ENCODE measurements at places on chromosomes 6 and 20.

GRCh38 chr20:57960803-57961575 lies 251.2 kb upstream of the PMEPA1 start:
- no peak for DNase-seq

DNA sequence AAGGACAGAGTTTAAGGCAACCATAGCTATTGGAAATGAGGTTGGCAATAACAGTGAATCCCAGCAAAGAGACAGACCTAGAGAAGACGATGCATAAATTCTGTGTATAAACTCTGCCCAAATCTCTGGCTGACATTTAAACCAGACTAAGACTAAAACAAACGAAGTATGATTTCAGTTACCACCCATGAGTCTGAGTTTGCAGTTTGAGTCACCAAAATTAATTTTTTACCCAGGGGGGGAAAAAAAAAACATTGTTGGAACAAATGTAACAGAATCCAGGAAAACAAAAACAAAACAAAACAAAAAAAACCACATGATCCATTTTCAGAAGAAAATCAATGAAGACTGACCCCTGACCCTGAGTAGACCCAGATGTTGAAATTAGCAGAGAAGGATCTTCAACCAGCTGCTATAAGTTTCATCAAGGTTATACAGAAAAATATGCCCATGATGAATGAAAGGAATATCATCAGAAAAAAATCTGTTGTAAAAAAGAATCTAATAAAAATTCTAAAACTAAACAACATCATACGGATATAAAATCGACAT lies 190.8 kb downstream of the GMDS start:
- DNase-seq, result no peak

DNA sequence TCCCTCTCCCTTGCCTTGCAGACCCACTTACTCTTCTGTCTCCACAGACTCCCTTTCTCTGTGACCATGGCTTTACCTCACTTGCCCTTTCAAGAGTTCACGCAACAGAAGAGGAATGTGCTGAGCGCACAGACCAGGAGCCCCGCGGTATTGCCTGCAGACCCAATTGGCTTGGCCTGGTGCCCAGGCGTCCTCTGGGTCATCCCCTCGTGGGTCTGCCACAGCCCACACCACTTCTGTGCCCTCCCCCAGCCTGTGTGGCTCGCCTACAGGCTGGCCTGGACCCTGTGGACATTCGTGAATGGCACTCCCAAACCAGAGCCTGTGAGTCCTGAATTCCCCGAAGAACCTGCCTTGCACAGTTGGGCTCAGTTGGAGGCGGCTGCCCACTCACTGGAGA lies 15.3 kb upstream of the NINL start:
- no peak for DNase-seq

DNA sequence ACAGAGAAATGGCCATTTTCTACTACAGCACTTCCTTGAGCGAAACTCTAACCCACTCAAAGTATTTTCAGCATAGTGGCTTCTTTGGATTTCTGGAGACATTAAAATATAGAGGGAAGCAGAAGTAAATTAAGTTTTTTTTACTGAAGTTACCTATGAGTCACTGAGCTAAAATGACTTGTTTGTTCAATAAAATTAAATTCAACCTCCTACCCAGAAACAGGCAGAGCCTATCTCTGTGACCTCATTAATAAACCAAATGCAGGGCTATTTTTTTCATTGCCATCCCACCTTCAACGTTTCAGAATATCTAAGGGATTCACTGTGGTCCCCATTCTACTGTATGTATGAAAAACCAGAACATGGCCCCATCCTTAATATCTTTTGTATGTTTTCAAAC lies 133.0 kb downstream of the MTFR2 start:
- DNase-seq, result no peak

- DNase-seq, result no peak
These were observed 35.1 kb downstream of the PM20D2 start for GRCh38 chr6:89180971-89181370.

GRCh38 chr6:127933852-127934840 lies 33.3 kb upstream of the THEMIS start:
- peak; percentile 44 for DNase-seq

- no peak for DNase-seq
These were observed 19.4 kb downstream of the ERGIC3 start for GRCh38 chr20:35561268-35561667.

- no peak for DNase-seq
These were observed 205.3 kb upstream of the FOXA2 start for GRCh38 chr20:22789676-22790075.

GRCh38 chr6:36594816-36595643 lies 868 bp downstream of the SRSF3 start:
- DNase-seq, result no peak

GRCh38 chr20:7406671-7407070 lies 533.6 kb downstream of the HAO1 start:
- DNase-seq, result no peak

GRCh38 chr20:41361757-41362747 lies 4.6 kb downstream of the EMILIN3 start:
- DNase-seq, result no peak

DNA sequence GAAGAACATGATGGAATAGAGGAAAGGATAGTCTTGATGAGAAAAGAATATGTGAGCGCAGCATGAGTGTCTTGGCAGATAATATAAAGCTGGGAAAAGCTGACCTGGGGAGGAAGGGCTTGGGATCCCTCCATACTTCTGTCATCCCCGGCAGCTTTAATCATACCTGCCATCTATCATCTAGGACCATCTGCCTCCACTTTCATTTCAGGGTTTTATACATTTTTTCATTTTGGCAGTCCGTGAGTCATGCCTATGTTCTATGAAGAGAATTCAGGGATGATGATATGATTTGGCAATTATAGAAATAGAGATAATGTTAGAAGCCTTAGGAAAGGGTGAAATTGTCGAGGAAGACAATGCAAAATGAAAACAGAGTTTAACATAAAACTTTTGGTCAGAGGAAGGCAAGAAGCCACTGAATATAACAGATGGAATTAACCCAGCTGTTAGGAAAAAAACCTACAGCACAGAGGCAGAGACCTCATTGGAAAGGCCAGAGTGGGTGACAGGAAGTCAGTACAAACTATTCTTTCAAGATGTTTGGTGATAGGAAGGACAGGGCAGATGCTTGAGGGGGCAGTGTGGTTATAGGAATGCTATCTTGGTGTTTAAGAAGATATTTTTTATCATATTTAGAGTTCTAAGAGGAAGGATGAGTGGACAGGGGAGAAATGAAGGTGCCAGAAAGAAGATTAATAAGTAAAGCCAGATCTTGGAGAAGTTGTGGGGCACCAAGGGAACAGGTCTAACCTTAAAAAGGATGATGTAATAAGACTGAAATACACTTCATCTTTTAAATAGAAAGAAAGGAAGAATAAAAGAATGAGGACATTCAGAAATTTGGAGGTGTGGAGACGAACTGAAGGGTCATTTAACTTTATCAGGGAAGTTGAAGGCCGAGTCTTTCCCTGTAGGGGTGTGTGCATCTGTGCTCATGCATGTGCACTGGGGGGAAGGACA lies 37.8 kb downstream of the MARCKS start:
- DNase-seq, result no peak

DNA sequence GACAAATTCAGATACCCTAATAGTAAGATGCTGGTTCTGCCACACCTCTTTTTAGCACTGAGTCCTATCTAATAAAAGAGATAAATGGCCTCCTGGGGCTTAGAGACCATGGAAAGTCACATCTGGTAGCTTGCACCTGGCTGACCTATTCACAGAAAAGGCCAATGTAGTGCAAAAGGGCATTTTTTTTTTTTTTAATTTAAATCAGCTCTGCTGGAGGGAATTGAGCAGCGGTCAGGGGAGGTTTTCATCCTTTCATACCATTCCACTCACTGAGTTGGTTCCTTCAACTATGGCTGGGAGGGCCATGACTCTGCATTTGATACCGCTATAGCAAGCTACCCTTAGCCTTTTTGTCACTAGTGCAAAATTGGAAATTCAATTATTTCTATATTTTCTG lies 20.1 kb upstream of the HS3ST5 start:
- no peak for DNase-seq

DNA sequence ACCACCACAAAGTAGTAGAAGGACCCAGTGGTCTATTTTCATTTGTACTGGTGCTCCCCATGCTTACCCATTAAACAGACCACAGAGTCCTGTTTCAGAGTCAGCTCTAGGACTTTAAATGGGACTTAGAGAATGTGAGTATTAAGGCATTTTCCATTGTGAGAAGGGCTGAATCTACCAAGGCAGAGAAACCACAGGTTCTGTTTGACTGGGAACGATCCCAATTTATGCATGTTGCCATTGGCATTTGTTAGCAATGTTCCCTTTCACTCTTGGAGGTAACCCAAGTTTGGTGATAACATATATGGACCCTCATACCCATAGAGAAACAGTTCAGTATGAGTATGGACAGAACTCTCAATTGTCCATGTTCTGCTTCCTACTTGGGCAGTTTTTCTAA lies 672.8 kb downstream of the KIF16B start:
- no peak for DNase-seq

- DNase-seq, result no peak
These were observed 40.8 kb upstream of the FOXP4 start for GRCh38 chr6:41505122-41506049.

DNA sequence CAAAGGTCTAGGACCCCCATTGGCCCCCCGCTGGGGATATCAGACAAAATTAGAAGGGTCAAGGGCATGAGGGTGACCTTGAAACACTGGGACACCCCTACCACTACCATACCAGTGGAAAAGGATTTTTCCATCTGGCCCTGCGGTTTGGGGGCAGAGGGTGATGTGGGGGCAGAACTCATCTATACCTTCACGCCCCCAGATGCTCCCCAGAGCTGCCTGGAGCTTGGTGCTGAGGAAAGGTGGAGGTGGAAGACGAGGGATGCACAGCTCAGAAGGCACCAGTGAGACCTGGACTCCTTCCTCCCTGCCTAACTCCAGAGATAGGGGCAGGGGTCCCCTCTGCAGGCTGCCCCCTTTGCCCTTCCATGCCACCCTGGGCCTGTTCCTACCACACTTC lies 1.1 kb downstream of the COX4I2 start:
- DNase-seq, result no peak

DNA sequence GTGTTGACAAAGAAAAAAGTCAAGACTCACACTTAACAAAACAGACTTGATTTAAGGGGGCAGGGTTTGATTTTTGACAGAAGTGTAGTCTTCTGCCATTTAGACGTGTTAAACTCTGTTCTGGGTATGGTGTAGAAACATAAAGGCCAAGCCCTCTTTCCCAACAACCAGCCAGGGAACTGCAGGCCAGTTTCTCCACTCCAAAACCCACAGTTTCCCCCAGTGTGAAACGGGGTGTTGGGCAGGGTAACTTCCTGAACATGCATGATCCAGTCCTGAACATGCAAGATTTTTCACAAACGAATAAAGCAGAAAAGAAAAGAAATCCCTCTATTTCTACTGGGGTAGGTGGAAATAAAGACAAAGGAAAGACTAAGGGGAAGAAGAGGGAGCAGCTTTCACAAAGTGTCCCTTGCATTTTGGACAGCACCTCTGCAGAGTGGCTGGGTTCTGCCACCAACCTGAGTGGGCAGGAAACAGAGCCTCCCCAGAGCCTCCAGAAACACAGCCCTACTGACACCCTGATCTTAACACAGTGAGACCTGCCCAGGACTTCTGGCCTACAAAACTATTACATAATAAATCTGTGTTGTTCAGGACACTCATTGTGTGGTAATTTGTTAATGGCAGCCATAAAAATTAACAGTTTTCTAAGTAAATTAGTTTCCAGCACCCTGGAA lies 7.5 kb downstream of the APMAP start:
- no peak for DNase-seq

- no peak for DNase-seq
These were observed 53.2 kb upstream of the NKX2-4 start for GRCh38 chr20:21450572-21450971.

DNA sequence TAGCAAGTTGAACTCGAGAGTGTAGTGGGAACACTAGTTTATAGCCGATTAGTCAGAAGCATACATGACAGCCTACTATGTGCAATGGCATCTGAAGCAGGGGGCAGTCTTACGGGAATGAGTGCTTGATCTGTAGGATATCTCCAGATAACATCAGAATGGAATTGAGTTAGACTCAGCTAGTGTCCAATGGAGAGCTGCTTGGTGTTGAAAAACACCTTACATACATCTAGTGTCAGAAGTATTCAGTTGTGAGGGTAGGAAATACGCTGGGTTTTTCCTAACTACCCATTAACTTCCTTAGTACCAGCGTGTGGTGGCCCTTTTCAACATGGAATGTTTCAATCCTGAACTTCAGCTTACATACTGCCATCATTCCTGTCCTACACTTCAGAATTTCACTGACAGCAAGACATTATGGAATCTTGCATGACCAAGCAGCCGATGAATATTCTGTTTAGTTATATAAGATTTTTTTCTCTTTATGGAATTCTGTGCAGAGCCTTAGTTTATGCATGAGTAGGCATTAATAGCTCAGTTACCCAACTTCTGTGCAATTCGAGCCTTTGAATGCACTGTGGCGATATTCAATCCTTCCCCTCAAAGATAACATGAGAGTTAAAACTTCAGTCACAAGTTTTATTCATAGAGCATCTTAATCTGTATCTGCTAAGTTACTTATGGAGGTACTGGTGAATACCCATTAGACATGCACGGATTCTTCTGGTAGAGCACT lies 218.6 kb upstream of the MOCS1 start:
- DNase-seq, result no peak

DNA sequence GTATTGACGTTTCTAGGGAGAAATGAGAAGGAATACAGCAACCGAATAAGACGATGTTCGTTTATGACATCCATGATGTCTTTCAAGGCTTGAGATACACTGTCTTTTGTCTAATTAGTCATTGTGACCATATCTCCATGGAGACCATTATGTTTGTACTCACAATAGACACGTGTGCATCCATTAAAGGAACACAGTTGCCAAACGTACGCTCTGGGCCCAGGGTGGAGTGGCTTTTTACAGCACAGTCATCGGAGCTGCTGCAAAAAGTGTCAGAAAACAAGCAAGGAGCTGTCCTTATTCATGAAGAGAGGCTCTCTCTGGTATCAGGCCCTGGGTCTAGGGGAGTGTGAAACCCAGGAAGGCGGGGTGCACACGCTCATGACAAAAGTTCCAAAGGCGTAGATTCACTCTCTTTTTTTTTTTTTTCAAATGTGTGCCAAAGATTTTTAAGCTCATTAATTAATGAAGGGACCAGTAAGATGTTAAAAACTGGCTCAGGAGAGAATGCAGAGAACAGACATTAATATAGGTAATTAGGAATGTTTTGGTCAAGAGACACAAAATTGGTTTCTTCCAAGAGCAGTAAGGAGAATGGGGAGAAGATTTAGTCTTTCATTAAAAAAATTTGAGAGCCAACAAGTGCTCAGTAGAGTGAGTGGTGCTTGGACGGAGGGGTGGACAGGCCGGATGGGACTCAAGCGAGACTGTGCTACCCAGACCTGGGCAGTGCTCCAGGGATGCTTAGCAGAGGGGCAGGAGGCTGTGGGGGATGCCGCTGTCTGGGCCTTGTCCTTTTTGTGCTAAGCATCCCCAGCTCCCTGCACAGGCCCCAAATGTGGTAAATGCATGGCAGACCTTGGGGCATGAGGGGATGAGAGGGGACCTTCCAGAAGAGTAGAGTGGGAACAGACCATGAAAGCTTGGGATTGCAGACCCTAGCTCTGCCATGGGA lies 34.9 kb upstream of the GTSF1L start:
- DNase-seq, result no peak

- no peak for DNase-seq
These were observed 172.0 kb downstream of the TBC1D7 start for GRCh38 chr6:13156381-13156780.
